ENCODE measurements at places on chromosomes 5 and 9.

GRCh38 chr5:37554938-37555337, 175.8 kb downstream of the WDR70 start:
- DNase-seq, result no peak

GRCh38 chr9:1151691-1152090, 101.5 kb downstream of the DMRT2 start:
- DNase-seq, result no peak

GRCh38 chr9:91359734-91360470, 1.8 kb downstream of the AUH start:
- no peak for DNase-seq

- no peak for DNase-seq
Observed at GRCh38 chr5:168865968-168866367, 286.8 kb upstream of the PANK3 start.

DNA sequence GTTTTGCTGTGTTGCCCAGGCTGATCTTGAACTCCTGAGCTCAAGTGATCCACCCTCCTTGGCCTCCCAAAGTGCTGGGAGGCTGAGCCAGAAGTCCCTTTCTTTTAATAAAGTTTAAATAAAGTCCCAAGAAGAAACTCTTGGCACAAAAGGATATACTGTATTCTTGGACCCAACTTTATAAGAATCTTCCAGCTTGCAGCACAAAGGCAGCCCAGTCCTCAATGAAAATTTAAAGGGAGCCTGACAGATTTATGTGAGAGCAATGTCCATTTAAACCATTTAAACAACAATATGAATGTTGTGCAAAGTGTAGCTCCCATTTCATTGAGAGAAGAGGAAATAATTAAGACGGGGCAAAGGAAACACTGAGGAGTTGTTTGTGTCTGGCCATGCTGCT, 217.0 kb downstream of the DOCK8 start:
- no peak for DNase-seq

DNA sequence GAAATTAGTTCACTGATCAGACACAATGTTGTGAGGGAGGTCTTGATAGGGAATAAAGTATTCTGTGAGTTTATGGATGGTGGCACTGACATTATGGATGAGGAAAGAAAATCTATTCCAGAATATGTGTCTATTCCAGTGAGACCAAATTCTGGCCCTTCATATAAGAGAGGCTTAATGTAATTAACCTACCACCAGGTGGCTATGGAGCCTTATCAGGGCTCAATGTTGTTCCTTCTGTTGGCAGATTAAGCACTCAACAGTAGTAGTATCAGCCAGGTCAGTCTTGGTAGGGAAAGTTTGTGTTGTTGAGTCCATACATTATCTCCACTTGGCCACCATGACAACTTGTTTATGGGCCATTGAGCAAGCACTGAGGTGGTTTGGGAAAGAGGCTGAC, 41.7 kb upstream of the BARX1 start:
- no peak for DNase-seq

GRCh38 chr5:143386725-143387124, 16.8 kb downstream of the NR3C1 start:
- DNase-seq, result no peak
